ENCODE measurements at places on chromosomes 12 and 14. TPM values are rescaled to one million over a fixed set of nuclear protein-coding genes. Genes with fewer than 3 reads are reported as not detected.

GPR68 gene
- 0.35 TPM for total RNA-seq

GRCh38 chr14:63404906-63405305, 86.2 kb upstream of the GPHB5 start:
- H3K27me3 ChIP-seq: no peaks in the 10 kb centered on the region
- peaks cover 18% of the 10 kb centered on the region for H3K4me1 ChIP-seq
- DNase-seq: no peak
- no peak overlapping the region for H3K4me3 ChIP-seq
- H3K36me3 ChIP-seq: peaks cover 2% of the 10 kb centered on the region
- peak overlapping the region; percentile 24 for H3K27ac ChIP-seq

OVCH1 gene
- not detected for total RNA-seq

MAP1LC3B2 gene
- 2.3 TPM for total RNA-seq

DNA sequence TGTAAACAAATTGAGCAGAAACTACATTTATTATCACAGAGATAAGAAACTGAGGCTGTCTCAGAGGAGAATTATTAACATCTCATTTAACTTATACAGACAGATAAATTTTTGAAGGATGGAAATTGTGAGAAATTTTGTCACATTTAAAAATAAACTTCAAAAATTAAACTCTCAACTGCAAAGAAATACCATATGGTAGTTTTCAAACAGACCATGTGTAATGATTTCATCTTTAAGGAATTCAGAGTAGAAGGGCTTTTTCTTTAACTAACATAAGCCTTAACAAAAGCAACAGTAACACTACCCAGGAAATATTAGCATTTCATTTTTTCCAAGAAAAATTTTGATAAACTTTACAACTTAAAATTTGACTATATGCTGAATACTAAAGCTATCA, 26.6 kb downstream of the NUP37 start:
- no peak overlapping the region for H3K4me3 ChIP-seq
- no peak overlapping the region for H3K27ac ChIP-seq
- no peaks in the 10 kb centered on the region for H3K4me1 ChIP-seq
- H3K27me3 ChIP-seq: no peaks in the 10 kb centered on the region
- H3K36me3 ChIP-seq: peaks cover 4% of the 10 kb centered on the region

DNA sequence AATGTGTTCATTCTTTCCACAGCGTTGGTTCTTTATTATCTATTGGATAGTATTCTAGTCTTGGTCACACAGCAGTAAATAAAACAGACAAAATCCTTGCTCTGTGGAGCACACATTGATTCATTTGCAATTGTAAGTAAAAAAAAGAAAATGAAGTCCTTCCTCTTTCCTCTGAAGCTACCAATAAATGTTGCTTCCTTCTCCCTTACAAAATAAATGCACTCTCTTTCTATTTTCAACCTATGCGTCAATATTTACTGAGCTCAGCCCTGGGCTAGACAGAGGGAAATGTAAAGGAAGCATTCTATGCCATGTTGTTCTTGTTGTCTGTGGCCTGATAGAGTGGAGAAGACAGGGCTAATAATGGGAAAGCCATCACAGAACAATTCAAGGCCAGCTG, 2.9 kb downstream of the ABHD12B start:
- DNase-seq: no peak
- H3K27me3 ChIP-seq: peaks cover 56% of the 10 kb centered on the region
- no peaks in the 10 kb centered on the region for H3K36me3 ChIP-seq
- H3K4me1 ChIP-seq: no peaks in the 10 kb centered on the region

- DNase-seq: no peak
- no peak overlapping the region for H3K27ac ChIP-seq
- no peaks in the 10 kb centered on the region for H3K27me3 ChIP-seq
- no peak overlapping the region for H3K4me3 ChIP-seq
Measured at GRCh38 chr14:67999705-68000384, 180.3 kb downstream of the RAD51B start.

DNA sequence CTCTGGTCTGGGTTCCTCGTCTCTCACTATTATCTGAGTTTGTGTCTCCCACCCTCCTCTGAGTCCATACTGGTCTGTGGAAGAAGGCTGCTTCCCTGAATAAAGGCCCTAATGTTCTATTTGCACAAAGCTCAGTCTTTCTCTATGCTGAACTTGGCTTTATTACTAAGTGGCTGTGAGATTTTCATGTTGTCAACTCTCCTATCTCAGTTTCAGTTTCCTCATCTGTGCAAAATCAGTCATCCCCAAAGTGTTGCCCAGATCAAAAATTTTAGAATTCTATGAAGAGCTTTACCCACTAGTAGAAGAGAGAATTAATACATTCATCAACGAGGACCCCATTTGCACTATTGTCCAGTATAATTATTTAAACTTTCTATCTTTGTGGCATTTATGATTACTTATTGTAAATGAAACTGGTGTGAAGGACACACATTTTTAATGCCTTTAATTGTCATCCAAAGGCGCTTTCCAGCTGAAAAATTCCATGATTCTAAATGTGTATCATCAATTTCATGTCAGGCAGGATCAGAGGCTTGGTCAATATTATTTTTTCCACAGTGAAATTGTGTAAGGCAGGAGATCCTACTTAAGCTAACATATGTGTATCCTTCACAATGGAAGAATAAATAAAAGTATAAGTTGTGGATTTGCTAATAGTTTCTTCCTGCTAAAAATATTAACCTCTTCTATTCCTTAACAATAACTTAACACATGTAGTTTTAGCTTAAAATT, 79.1 kb upstream of the EEA1 start:
- no peak for DNase-seq
- no peak overlapping the region for H3K27ac ChIP-seq
- H3K36me3 ChIP-seq: no peaks in the 10 kb centered on the region
- no peak overlapping the region for H3K4me3 ChIP-seq

GNB3 gene
- total RNA-seq: 5.2 TPM

VDR gene
- total RNA-seq: not detected

- no peak overlapping the region for H3K27ac ChIP-seq
- H3K4me3 ChIP-seq: no peak overlapping the region
- DNase-seq: no peak
- no peaks in the 10 kb centered on the region for H3K4me1 ChIP-seq
Measured at GRCh38 chr12:123801573-123802178, 39.6 kb downstream of the DNAH10 start.

- H3K4me3 ChIP-seq: no peak overlapping the region
- H3K36me3 ChIP-seq: no peaks in the 10 kb centered on the region
- no peak overlapping the region for H3K27ac ChIP-seq
- peaks cover 5% of the 10 kb centered on the region for H3K4me1 ChIP-seq
- peak; percentile 57 for DNase-seq
Measured at GRCh38 chr12:47767216-47767724, 5.8 kb upstream of the SLC48A1 start.

DNA sequence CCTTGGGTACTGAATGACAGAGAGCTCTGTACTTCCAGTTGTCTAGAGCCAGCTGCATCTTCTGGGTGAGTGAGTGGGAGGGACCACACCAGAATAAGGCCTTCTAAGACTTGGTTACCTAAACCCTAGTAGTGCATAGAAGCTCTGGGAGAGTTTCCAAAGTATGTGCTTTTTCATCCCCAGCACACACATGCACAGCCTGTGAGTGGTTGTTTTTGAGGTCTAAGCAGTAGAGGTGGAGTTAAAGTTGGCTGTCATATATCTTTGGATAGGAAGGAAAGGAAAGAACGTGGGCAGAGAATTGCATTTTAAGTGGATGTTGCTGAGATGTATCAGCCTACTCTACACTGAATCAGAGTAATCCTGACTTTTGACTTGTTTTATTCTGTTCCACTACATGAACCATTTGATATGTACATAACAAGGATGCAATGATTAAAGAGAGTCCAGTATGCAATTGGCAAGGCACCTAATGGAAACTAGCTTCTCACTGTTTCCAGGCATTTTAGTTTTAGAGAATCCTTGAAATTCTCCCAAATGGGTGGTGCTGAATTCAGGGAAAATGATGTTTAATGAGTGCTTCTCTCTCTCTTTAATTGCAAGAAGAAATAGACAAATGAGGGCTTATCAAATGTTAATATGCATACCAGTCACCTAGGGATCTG, 51.8 kb upstream of the PRICKLE1 start:
- H3K27ac ChIP-seq: no peak overlapping the region
- peaks cover 14% of the 10 kb centered on the region for H3K4me1 ChIP-seq
- no peaks in the 10 kb centered on the region for H3K27me3 ChIP-seq

CCDC175 gene
- total RNA-seq: not detected

DNA sequence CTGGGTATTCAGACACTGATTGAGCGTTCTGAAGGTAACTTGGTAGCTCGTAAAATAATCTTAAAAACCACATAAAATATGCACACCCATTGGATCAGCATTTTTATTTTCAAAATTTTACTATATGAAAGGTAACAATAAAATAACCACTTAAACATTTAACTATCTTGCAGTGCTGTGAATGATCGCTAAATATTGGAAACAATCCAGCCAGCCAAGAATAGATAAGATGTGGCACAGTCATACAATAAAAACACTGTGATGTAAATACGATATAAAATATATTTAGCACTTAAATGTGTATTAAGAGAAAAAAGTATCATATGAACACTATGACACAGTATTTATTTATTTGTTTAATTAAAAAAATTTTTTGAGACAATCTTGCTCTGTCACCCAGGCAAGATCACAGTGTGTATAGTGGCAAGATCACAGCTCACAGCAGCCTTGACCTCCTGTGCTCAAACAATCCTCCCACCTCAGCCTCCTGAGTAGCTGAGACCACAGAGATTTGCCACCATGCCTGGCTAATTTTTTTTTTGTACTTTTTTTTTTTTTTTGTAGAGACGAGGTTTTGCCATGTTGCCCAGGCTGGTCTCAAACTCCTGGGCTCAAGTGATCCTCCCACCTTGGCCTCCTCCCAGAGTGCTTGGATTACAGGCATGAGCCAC, 39.4 kb downstream of the SDR9C7 start:
- H3K27me3 ChIP-seq: no peaks in the 10 kb centered on the region
- H3K4me3 ChIP-seq: no peak overlapping the region
- H3K36me3 ChIP-seq: no peaks in the 10 kb centered on the region
- no peak overlapping the region for H3K27ac ChIP-seq

- DNase-seq: no peak
- H3K36me3 ChIP-seq: no peaks in the 10 kb centered on the region
- H3K4me1 ChIP-seq: no peaks in the 10 kb centered on the region
- peaks cover 80% of the 10 kb centered on the region for H3K27me3 ChIP-seq
Measured at GRCh38 chr12:52225752-52226151, 7.3 kb upstream of the KRT7 start.

- H3K4me1 ChIP-seq: peaks cover 14% of the 10 kb centered on the region
- DNase-seq: no peak
- peak overlapping the region; percentile 97 for H3K27ac ChIP-seq
- H3K27me3 ChIP-seq: peaks cover 5% of the 10 kb centered on the region
- no peaks in the 10 kb centered on the region for H3K36me3 ChIP-seq
Measured at GRCh38 chr12:105235281-105235731, 668 bp downstream of the APPL2 start.

TAS2R9 gene
- total RNA-seq: 1.8 TPM

DNA sequence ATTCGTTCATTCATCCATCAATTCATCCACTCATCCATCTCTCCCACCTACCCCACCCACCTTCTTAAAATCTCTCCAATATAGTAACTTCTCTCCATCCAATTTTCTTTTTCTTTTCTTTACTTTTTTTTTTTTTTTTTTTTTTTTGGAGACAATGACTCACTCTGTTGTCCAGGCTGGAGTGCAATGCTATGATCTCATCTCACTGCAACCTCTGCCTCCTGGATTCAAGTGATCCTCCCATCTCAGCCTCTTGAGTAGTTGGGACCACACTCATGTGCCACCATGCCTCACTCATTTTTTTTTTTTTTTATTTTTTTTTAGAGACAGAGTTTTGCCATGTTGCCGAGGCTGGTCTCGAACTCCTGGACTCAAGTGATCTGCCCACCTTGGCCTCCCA, 118.4 kb downstream of the SUDS3 start:
- no peaks in the 10 kb centered on the region for H3K36me3 ChIP-seq
- no peaks in the 10 kb centered on the region for H3K4me1 ChIP-seq
- DNase-seq: no peak
- H3K27me3 ChIP-seq: no peaks in the 10 kb centered on the region
- H3K27ac ChIP-seq: no peak overlapping the region

DNA sequence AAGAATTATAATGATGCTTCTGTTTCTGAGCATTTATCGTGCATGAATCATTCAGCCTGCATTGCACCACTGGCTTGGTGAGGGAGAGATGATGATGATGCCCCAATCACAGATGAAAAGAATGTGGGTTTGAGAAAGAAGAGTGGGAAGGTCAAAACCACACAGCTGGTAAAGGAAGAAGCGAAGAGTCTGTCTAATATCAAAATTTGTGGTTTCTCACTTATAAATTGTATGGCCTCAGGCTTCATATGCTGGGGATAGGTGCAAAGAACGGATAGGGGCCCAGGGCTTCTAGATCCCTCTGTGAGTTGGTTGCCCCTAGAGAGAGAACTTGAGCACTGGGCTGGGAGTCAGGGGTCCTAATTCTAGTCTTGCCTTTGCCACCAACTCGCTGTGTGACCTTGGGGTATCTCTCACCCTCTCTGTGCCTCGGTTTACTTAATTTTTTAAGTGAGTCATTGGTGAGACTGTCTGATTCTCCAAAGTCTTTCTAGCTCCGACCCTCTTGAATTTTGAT, 2.2 kb downstream of the OASL start:
- peak; percentile 89 for DNase-seq
- H3K4me1 ChIP-seq: no peaks in the 10 kb centered on the region
- H3K27me3 ChIP-seq: no peaks in the 10 kb centered on the region
- H3K27ac ChIP-seq: no peak overlapping the region
- no peak overlapping the region for H3K4me3 ChIP-seq

GRCh38 chr12:15800278-15800677, 11.1 kb upstream of the EPS8 start:
- no peaks in the 10 kb centered on the region for H3K36me3 ChIP-seq
- H3K4me1 ChIP-seq: no peaks in the 10 kb centered on the region
- DNase-seq: no peak
- no peaks in the 10 kb centered on the region for H3K27me3 ChIP-seq

DNA sequence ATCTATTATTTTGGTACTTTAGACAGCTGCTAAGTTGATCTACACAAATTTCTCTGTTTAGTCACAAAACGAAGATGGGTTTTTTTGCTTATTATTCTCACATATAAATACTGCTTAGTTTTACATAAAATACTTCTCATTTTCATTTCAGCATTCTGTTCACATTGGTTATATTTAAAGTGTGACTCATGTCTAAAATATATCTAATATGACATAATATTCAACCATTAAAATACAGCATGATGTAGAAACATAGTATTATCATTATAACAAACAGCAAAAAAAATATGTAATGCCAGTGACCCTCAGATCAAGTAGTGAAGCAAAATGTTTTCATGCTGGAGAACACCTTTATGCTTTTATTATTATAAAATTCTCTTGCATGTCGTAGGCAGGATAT, 63.7 kb downstream of the SH2B3 start:
- no peak overlapping the region for H3K4me3 ChIP-seq
- H3K27ac ChIP-seq: no peak overlapping the region
- H3K36me3 ChIP-seq: peaks cover 35% of the 10 kb centered on the region
- DNase-seq: no peak
- H3K27me3 ChIP-seq: no peaks in the 10 kb centered on the region

- DNase-seq: peak; percentile 32
- no peak overlapping the region for H3K4me3 ChIP-seq
- no peaks in the 10 kb centered on the region for H3K36me3 ChIP-seq
- no peaks in the 10 kb centered on the region for H3K4me1 ChIP-seq
Measured at GRCh38 chr14:44309331-44309730, 197.8 kb downstream of the FSCB start.
